ENCODE measurements at places on chromosomes 16 and 17.

GRCh38 chr16:52643006-52643405 lies 96.1 kb upstream of the TOX3 start:
- DNase-seq: no peak

DNA sequence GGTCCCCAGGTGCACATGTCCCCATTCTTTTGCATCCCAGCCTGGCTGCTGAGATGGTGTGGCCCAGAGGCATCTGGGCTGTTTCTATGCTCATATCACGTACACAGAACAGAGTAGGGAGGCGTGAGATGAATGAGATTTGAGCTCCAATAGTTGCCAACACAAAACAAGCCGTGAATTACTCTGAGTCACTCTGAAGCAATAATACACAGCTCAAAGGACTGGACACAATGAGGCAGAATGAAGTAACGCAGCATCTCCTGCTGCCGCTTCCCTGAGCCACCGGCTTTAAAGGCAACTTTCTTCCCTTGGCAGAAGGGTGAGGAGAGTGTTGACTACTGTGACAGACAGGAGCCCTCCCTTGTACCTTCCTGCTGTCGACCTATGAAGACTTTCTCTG lies 33.9 kb upstream of the CLEC18B start:
- no peak for DNase-seq

DNA sequence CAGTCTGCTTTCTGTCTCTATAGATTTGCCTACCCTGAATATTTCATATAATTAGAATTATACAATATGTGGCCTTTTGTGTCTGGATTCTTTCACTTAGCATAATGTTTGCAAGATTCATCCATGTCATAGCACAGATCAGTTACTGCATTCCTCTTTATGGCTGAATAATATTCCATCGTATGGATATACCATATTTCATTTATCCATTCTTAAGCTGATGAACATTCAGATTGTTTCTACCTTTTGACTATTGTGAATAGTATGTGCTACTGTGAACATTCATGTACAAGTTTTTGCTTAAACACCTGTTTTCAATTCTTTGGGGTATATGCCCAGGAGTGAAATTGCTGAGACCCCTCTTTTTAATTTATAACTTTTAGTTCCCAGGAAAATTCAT lies 49.4 kb upstream of the MSI2 start:
- DNase-seq: no peak

GRCh38 chr16:69566981-69567680 lies 1.4 kb downstream of the NFAT5 start:
- no peak for DNase-seq

GRCh38 chr17:32261417-32261736 lies 4.3 kb upstream of the RHBDL3 start:
- no peak for DNase-seq

- DNase-seq: no peak
Observed at GRCh38 chr16:70808371-70808770, 7.4 kb upstream of the VAC14 start.

GRCh38 chr17:3762922-3763776 lies 37.8 kb downstream of the ITGAE start:
- DNase-seq: no peak

DNA sequence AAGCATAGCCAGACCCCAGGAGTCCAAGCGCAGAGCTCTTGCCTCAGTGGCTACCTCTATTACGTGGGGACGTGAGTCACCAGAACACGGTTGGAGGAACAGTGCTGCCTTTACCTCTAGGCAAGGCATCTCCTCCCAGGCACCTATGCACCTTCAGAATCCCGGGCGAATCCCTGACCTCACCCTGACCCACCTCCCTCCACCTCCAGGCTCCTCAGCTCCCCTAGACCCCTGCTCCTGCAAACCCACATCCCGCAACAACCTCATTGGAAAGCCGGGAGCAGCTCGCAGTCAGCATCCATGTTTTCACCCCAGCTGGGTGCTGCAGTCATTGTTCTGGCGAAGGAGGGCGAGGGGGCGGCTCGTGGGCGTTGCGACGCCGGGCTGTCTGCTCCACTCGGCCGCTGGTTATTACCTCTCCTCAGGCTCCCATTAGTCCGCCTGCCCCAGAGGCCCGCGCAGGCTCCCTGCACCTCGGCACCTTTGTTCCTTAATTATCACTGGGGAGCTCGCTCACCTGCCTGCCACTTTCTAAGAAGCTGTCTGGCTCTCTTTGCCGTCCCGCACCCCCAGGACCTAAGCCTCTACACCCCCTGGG lies 24.6 kb upstream of the DLX4 start:
- DNase-seq: no peak

GRCh38 chr16:7946142-7946541 lies 613.5 kb downstream of the RBFOX1 start:
- no peak for DNase-seq

DNA sequence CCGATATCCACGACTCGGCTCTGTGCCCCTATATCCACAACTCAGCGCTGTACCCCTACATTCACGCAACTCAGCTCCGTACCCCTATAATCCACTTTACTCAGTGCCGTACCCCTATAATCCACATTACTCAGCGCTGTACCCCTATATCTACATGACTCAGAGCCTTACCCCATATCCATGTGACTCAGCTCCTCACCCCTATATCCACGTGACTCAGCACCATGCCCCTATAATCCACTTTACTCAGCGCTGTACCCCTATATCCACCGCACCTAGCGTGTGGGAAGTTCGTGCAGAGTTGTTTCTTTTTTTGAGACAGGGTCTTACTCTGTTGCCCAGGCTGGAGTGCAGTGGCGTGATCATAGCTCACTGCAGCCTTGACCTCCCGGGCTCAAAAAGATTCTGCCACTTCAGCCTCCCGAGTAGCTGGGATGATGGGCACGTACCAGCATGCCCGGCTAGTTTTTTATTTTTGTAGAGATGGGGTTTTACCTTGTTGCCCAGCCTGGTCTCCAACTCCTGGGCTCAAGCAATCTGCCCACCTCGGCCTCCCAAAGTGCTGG lies 17.4 kb downstream of the CYB5D2 start:
- no peak for DNase-seq

DNA sequence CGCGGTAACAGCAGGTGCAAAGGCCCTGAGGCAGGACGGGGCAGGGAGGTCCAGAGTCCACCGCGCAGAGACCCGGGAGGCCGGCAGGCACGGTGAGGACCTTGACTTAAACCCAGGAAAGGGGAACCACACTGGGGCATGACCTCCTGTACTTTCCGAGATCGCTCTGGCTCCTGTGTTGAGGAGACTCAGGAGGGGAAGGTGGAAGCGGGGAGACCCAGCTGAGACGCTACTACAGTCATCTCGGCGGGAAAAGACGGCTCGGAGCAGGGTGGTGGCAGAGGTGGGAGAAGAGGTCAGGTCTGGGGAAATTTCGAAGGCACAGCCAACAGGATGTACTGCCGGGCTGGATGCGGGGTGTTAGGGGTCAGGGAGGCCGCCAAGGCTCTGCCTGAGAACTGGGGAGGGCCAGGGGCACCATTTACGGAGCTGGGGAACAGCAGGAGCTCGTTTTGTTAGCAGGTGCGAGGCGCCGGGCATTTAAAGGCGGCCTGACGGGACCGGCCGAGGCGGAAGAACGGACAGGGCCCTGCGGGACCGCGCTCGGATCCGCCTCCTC lies 22.3 kb downstream of the NPTX1 start:
- no peak for DNase-seq

DNA sequence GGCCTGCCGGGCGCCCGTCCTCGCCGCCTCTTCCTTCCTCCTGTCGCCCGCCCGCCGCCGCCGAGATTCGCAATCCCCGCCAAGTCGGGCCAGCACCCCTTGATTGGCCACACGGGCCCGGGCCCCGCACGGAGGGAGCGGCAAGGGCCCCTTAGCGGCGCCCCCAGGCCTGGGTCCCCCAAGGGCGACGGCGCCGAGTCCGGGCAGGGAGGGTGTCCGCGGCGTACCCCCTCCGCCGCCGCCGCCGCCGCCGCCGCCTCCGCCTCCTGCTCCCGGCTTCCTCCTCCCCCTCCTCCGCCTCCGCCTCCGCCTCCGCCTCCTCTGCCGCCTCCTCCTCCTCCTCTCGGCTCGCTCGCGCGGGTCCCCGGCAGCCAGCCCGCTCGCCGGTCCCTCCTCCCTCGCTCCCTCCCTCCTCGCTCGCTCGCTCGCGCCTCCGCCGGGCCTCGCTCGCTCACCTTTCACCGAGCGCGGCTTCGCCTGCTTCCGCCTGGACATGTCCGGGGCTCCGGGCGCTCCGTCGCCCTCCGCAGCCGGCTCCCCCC lies 561 bp downstream of the ZNF423 start:
- no peak for DNase-seq

DNA sequence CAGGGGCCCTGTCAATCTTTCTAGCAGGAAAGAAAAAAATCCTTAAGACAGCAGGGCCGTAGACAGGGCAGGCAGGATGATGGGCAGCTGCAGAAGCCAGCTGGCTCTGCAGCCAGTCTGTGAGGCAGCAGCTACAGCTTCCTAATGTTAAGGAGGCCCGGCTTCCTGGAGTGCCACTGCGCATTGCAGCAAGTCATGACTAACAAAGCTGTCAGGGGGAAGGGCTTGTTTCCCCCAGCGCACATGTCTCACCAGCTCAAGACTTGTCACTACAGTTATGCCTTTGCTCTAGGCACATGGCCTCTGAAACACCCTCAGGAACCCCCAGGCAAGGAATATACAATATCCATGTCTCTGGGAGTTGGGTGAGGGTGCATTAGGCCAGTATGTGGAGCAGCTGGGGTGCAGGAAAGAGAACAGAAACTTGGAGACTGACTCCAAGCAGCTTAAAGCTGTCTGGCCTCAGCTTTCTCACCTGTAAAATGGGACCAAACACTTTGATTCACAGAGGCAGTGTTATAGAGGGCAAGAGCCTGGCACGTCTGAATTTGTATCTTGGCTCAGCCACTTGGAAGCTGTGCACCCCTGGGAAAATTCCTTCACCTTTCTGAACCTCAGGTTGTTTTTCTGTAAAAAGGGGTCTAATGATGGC lies 220.0 kb downstream of the HAPSTR1 start:
- DNase-seq: no peak

DNA sequence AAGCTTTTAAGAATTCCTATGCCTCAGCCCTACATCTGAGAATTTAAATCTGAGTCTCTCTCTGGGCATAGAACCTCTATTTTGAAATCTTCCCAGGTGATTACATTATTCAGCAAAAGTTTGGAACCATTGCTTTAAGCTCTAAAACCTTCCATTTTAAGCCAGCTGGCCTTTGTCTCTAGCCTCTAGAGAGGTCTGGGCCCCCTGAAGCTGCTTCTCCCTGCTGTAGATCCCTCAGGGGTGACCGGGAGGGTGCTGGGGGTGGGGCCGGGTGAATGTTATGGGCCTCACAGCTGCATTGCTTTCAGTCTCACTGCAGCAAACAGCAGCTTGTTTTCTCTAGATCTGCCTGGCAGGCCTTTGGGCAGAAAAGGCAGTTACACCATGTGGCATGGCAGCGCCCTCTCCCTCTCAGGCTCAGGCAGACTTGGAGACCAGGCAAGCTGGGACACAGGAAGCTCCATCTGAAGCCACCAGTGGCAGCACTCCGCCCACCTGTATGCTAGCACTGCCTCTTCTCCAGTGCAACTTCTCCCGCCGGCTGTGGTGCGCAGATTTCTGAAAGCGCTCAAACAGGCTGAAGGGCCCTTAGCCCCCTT lies 66.3 kb downstream of the MPRIP start:
- no peak for DNase-seq

DNA sequence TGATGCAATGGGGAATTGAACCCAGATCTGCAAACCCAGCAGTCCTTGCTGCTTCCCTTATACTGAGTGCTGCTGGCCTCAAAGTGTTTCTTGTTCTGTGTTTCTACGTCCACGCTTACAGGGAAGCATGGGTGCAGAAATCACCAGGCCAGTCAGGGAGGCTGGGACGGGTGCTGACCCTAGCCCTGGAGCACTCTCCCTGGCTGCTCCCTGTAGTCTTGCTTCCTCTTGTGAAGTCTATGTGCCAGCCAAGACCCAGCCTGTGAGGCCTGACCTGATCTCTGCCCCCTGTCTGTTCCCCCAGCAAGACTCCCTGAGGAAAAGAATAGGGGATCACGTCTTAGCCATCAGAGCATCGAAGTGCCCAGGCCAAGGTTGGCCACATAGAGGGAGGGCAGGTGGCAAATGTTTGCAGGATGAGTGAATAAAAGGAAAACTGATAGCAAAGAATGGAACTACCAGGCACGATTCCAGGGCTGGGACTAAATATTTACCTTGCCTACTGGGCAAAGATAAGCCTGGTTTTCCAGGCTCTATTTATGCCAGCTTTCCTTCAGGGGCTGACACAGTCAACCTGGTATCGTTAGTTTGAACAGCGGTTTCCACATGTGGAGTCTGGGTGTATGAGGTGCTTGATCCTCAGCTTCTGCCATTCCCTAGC lies 41.2 kb upstream of the RHOT1 start:
- no peak for DNase-seq
